ENCODE measurements at places on chromosomes 6 and 20.

- no peak for DNase-seq
Measured at GRCh38 chr20:2888224-2888955, 15.1 kb downstream of the PTPRA start.

DNA sequence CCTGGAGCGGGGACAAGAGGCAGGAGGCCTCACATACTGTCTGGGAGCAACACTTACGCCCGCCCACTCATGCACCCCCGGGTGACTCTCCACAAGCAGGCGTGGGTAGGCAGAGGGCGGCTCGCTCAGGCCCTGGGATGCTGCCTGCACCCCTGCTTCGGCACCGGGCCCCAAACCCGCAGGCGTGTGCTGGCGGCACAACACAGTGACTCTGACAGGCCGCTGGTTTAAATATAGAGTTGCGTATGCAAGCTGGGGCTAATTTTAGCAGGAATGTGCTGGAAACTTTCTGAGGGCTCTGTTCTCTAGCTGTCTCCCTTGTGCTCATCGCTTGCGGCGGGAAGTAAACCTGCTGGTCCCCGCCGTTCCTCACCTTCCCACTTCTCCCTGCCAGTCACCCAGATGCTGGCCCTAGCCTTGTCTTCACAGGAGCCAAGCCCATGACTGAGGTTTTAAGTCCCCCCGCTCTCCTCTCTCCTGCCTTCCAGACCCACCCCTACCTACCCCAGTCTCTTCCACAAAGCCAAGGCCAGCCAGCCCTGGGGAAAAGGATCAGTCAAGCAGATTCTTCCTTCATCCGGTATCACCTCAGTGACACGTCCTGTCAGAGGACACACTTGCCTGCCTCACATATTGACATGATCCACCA lies 94.5 kb upstream of the FOXP4 start:
- no peak for DNase-seq

DNA sequence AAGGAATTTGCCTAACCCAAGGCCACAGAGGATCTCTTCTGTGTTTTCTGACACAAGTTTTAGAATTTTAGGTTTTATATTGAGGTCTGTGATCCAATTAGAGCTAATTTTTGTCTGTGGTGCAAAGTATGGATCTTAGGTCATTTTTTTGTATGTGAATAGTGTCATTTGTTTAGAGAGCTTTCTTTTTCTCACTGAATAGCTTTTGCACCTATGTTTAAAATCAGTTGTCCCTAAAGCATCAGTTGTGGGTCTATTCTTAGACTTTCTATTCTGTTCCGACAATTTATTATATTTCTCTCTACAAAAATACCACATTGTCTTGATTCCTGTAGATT lies 341 bp upstream of the MCM9 start:
- no peak for DNase-seq

- DNase-seq, result no peak
Measured at GRCh38 chr20:62267543-62267942, 29.2 kb downstream of the OSBPL2 start.

DNA sequence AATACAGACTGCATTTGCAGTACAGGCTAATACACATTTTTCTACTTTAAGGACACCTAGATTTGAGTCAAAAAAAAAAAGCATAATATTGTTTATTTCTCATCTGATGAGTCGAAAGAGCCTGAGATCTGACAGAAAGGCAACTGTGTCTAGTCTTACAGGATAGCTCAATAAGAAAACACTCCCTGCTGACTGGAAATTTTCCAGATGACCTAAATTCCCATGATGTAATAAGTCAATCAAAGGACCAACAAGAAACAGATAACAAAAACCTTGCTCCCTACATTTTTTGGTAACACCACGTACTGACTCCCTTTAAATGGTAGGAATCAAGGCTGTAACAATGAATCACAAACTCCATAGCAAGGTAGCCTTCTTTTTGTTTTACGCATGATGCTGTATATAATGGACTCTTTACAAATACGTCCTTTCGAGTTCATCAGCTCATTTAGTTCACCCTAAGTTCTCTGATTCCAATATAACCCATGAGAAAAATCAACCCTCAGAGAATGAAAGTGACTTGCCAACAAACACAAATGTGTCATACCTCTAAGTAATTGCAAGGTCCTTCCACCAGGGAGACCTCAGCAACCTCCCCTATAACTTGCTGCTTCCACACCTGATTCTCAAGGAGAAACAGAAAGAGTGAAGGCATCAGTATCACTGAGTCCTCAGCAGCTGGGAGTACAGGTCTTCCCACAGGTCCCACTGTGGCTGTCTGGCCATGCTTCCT lies 12.1 kb downstream of the TBX18 start:
- DNase-seq, result no peak

- no peak for DNase-seq
Measured at GRCh38 chr20:54086507-54087039, 16.2 kb upstream of the BCAS1 start.

GRCh38 chr6:158808442-158808833 lies 10.7 kb downstream of the EZR start:
- peak; percentile 92 for DNase-seq

DNA sequence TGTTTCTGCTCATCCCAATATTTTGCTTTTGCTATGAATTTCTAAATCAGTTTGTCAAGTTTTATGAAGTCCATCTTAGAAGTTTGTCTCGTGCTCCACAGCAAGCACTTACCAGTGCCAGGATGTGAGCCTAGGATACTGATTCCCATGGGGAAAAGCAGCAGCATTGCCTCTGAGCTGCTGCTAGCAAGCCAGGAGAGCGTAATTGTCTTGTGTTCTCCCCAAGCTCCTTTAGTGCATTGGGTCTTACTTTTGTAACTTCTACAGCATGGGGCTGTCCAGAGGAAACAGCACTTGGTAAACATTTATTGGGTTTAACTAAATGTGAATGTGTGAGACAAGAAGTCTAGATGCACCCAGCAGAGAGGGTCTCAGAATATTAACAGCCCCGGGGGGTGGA lies 76.1 kb downstream of the RNF182 start:
- DNase-seq, result no peak

DNA sequence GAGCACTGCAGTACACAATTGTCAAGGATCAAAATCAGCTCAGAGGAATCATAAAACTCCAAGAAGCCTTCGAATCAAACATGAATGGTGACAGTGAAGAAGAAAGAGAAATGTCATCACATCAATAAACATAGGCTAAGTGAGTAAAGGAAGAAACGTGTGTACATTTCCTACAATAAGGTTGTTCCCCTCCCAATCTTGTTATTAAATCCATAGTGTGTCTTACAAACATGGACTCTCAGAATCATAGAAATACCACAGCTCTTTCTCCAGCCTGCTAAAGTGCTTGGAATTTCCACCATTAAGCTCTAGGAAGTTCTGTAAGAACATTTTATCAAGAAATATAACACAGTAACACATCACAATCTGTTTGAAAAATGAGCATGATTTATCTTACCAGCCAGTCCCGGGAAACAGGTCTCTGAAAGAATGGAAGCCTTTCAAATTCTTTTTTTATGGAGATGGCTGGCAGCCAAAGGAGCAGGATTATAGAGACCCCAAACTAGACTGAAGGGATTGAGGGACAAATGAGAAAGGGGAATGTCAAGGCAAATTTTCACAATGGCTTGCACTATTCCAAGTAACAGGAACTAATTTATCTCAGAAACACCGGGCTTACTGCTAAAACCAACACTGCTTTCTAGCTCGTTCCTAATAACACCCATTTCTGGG lies 4.5 kb upstream of the TNFAIP3 start:
- no peak for DNase-seq

DNA sequence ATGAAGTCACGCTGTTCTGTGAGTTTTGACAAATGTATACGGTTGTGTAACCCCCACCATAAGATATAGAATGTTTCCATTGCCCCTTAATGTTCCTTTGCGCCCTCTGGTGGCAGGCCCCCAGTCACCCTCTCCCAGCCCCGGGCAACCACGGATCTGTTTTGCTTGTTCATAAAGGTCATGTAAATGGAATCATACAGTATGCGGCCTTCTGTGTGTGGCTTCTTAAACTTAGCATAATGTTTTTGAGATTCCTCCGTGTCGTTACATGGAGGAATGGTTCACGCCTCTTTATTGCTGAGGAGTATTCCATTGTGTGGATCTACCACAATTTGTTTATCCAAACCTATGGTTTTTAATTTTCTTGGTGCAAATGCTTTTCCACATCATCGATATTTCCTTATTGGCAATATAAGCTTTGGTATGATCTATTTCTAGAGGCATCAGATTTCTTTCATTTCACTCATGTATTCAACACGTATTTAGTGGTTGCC lies 28.4 kb downstream of the LYRM2 start:
- no peak for DNase-seq

DNA sequence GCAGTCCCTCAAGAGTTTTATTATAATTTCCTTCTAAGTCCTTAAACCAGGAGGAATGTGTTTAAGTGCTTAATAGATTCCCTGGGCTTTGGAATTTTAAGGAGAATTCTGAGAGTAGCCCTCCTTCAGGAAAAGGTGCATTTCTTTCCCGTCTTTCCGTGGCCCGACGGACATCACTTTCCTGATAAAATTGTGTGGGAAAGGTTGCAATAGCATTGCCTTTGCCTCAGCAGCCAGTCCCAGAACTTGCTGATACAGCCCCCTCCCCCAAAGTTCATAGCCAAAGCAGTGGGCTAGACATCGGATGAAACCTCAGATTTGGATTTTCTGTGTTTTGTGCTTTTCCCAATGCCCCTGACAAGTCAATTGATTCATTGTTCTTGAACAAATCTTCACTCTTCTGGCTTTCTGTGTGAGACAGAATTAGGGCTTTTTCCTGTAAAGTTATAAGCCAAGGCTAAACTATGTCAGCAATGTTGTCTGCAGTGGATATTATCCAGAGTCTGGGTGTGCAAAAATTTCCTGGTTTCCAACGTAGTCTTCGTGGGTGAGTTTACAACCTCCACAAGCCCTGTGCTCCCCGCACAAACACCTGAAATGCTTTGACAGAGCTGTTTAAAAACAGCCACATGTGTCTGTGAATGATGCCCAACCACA lies 1.1 kb upstream of the SMOC2 start:
- no peak for DNase-seq

All from LNCaP clone FGC (cell line).